Nephron progenitor cell (in vitro differentiated cells): ENCODE measurements at places on chromosomes 6 and 20.

DNA sequence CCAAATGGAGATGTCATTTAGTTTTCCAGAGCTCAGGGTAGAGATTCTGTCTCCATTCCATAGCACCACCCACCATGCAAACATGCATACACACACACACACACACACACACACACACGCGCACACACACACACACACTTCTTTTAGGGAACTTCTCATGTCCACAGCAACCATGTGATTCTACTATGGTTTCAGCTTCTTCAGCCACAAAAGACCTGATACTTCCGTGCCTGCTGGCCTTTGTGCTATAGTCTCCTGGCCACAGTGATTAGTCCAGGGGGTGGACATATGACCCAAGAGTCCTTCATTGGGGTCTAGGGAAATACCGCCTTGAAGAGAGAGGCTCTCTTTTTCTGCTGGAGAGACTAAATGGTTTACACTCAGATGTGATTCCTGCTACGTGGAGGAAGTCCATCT is 53.5 kb downstream of the CARMIL1 start:
- DNase-seq, result no peak

GRCh38 chr20:62241506-62241905 is 3.2 kb downstream of the OSBPL2 start:
- no peak for DNase-seq

- no peak for DNase-seq
Observed at GRCh38 chr20:57840066-57840465, 130.3 kb upstream of the PMEPA1 start.

GRCh38 chr20:35887393-35888064 is 66.8 kb downstream of the SCAND1 start:
- no peak for DNase-seq

DNA sequence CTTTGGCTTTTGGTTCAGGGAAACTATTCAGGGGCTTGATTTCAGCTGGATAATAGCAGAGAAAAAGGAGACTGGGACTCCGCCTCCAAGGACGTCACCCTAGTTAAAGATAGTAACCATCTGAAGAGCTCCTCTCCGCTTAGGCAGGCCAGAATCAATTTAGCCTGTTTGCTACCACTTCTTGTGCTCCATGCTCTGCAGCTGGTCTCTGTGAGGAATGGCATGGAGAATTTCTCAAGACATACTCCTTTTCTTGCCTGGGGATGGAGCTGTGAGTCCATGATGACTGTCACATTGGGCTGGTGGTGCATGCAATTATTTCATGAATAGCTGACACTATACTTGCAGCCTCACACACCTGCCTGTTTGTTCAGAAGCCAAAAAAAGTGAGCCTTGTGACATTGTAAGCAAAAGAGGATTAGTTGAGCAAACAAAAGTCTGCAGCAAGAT is 61.4 kb downstream of the TXLNB start:
- no peak for DNase-seq

DNA sequence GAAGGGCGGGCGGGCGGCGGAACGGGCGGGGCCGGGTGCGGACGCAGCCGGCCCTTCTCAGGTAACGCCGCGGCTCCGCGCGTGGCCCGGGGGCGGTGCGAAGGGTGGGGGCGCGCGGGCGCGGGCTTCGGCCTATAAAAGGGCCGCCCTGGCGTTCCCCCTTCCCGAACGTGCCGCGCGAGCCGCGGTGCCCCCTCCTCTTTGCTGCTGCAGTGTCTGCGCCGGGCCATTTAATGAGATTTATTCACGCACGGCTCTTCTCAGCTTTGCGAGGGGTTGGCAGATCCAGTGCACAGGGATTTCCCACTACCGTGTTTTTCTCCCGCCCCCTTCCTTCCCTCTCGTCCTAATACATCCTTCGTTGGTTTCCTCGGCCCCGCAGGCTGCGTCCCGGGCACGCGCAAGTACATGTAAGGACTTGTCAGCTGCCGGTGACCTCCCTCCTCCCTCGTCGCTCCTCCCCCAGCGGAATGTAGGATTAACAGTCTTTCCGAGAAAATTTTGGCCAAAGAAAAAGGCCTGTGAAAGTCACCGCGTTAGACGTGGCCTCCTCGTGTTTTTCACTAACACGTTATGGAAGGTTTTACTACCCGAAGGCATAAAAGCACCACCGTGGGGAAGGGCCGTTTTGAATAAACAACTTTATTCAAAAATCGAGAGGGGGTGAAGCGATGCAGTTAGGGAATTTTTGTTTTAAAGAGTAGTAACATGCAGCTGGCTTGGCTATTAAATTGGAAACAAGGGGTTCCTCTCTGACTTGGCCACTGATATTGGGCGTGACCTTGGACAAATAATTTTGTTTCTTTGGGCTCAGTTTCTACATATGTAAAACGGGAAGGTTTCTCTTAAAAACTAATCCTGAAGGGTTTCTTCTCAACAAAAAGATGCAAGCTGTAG is 966 bp upstream of the REV3L start:
- DNase-seq, result peak; percentile 88

- DNase-seq, result no peak
Observed at GRCh38 chr6:109083657-109084056, 11.0 kb downstream of the SESN1 start.

GRCh38 chr20:16098890-16099639 is 474.2 kb downstream of the KIF16B start:
- DNase-seq, result no peak

- DNase-seq, result no peak
Observed at GRCh38 chr6:15960740-15961634, 167.9 kb upstream of the MYLIP start.

DNA sequence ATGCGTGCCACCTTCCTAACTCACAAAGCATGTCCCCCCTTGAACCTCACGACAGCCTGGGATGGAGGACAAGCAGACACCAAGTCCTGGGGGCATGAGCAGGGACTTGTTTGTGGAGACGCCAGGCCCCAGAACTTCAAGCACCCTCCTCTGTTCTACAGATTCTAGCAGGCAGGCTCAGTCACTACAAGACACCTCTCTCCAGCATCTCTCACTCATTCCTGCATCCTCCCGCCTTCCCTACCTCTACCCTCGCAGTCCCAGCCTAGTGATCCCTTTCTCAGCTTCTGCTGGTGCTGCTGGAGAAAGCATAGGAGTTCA is 3.7 kb downstream of the LRP11 start:
- DNase-seq, result no peak

DNA sequence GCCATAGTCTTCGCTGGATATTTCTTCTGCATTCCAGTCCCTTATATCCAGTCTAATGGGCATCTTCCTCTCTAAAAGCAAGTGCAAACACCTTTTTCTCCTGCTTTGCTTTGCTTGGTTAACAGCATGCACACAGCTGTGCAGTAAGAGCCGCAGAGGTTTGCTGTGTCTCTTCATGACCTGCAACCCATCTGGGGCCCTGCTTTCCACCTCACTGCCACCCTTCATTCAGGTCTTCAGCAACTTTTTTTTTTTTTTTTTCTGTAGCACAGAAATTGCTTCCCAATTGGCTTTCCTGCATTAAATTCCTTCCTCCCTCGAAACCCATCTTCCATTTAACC is 14.4 kb downstream of the NEDD9 start:
- no peak for DNase-seq

DNA sequence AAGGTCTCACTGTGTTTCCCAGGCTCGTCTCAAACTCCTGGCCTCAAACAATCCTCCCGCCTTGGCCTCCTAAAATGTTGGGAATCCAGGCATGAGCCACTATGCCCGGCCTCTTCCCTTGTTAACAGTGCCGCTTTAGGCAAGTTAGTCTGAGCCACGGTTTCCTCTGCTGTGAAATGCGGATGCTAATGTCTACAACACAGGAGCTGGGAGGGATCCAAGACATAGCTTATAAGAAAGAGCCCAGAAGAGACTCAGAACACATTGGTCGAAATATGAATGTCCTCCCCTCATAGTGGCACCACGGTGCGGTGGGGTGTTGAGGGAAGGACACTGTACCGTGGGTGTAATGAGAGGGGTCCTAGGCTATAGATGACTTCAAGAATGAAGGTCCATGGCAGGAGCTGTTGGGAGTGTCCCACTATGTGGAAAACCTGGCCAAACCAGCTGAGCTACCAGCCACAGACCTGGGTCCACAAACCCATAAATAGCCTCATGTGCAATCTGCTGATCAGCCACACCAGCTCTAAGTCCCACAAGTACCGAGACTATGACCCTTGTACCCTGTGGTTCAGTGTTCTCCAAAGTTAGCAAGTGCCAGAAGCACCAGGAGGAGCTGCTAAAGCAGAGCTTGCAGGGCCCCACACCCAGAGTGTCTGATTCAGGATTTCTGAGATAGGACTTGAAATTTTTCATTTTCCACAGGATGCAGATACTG is 57.8 kb upstream of the ZFAND3 start:
- no peak for DNase-seq

- no peak for DNase-seq
Observed at GRCh38 chr20:21622097-21622857, 83.2 kb upstream of the PAX1 start.

GRCh38 chr6:53616450-53617357 is 48.9 kb downstream of the KLHL31 start:
- no peak for DNase-seq

- DNase-seq, result no peak
Observed at GRCh38 chr20:10376270-10377075, 57.5 kb downstream of the MKKS start.

DNA sequence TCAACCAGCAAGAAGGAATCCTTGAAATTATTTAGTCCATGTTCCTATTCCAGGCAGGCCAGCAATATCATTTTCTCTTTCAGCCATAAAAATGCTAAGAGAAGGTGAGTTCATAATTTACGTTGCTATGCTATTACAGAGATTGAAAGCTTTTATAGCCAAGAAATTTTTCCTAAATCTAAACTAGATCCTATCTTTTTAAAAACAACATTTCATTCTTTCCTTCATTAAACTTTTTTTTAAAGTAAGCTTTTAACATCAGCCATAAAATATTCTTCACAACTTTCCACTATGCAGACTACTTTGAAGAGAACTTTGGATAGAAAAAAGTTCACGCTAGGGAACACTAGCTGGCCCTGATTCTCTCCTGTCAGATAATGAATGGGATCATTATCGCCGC is 159.8 kb downstream of the RPS12 start:
- DNase-seq, result no peak

DNA sequence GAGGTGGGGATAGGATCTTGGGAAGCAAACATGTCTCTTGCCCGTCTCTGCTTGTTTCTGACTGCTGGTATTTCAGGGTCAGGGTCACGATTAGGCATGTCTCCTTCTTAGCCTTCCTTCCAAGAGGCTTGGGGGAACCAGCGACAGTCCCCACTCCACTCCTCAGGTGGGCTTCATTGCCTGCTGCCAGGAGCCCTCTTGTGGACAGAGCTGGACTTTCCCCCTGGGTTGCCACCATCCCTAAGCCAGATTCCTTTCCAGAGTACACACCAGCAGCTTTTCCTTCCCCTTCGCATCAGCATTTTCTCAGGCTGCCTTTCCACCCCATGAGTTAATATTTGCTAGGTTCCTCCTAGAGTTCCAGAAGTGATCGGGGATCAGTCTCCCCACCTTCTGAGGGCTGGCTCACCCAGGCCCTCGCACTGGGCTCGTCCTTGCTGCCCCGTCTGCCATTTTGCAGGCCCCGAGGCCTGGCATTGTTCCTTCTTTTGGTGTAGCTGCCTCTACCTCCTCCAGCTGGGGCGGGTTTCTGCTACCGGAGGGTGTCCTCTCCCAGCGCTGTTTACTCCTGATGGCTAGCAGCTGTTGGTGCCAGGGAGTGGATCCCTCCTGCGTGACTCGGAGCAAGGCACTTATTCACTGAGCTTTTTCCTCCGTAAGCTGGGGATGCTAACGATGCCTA is 8.8 kb upstream of the C20orf144 start:
- peak; percentile 77 for DNase-seq

DNA sequence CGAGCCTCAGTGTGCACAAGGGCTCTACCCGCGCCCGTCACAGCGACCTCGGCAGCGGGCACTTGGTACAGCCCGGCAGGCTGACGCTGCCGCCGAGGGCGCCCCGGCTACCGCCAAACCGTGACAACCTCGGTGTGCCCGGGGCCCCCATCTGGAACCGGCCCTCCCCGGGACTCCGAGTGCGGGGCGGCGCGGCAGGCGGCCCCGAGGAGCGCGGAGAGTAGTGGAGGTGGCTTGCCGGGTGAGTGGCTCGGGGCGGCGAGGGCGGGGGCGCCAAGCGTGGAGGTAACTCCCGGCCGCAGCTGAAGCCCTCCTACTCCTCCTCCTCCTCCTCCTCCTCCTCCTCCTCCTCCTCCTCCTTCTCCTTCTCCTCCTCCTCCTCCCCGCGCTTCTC is at the start of gene ISM1:
ISM1 (plus strand) TSS at position 371 of the 394 bp plus-strand sequence. CDS start 503 bp downstream, outside the sequence.
- DNase-seq, result peak; percentile 73

GRCh38 chr20:60869087-60869486 is 383.0 kb upstream of the CDH4 start:
- no peak for DNase-seq

GRCh38 chr20:50379049-50379990 is 130.9 kb upstream of the PTPN1 start:
- no peak for DNase-seq

DNA sequence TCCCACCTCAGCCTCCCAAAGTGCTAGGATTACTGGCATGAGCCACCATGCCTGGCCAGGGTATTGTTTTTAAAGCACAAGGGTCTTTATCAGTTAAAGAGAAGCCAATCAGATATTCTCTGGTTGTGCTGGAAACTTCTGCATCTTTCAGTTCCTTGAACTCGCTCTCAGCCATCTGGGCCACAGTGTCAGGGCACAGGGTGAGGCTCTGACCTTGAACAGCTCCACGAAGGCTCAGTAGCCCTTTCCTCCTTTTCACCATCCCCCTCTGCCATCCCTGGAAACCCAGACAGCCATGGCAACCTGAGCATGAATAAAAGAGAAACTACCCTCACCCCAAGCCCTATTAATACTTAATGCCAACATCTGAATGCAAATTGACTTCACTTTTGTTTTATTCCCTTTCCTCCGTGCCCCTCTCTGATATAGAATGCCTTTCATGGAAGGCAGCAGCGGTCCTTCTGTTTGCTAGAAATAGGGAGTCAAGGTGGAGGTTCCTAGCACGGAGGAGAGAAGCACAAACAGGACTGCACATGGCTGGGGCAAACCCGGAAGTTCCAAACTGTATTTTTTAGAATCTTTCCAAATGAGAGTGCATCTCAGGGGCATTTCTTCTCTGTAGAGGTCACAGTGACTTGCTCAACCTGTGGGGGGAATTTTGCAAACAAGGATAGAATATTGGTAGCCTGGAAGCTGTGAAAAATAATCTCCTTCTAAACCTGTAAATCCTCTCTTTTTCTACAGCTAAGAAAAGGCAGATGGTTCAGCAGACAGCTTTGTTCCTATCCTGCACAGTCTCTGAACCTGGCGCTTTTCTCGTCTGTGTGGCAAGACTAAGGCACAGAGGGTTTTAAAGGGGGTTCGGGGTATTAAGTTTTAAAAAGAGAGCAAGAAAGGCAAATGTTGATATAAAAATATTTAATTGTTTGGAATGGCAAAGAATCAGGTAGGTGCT is 176.4 kb upstream of the RREB1 start:
- no peak for DNase-seq
